ENCODE measurements at places on chromosomes 4 and X.

GRCh38 chrX:150663073-150663472, 30.1 kb upstream of the MTMR1 start:
- no peak for DNase-seq

GRCh38 chr4:104507112-104507511, 12.4 kb upstream of the CXXC4 start:
- DNase-seq, result no peak

- no peak for DNase-seq
These were observed 11.2 kb upstream of the MID1 start for GRCh38 chrX:10631416-10632145.

- DNase-seq, result no peak
These were observed 178.3 kb downstream of the MAPK10 start for GRCh38 chr4:86181585-86181984.

- no peak for DNase-seq
These were observed 8.8 kb upstream of the TBC1D25 start for GRCh38 chrX:48530736-48531135.

DNA sequence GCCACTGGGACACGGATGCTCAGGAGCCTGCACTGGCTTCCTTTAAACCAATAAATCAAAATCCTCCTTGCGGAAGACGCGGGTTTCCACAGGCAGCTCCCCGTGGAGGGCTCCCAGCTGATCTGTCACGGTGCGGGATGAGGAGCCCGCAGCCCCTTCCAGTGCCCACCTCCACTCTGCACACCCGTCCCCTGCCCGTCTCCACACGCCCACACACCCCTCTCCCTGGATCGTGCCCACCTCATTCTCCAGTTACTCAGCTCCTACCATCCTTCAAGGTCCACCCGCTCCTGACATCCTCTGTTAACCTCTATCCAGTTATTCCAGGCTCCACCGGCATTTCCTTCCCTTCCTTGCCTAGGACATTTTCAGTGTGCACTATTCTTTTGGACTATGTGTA, 895.9 kb downstream of the TRIML1 start:
- DNase-seq, result no peak

- no peak for DNase-seq
These were observed 16.0 kb downstream of the UBA6 start for GRCh38 chr4:67684839-67685531.

DNA sequence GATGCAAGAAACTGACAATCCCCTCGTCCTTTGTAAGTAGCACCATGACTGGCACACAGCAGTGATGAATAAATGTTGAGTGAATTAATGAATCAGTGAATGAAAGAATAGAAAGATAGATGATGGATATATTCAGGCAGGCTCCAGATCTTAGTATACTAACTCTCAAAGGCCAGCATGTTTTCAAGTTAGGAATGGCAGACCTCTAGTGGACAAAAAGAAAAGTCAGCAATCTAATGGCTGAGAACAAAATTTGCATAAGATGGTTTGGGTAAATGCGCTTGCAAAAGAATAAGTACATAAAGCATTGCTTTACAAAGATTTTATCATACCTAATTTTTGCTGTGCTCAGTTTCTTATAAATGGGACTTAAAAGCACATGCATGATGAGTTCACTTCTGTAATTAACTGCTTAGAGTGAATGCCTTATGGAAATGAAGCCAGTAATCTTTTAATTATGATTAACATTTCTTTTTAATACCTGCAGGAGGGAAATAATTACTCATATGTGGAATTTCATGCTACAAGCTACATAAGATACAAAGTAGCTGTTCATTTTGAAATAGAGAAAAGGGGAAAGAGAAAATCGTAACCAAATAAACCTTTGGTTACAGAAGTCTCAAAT, 126.9 kb upstream of the GPRIN3 start:
- DNase-seq, result no peak

DNA sequence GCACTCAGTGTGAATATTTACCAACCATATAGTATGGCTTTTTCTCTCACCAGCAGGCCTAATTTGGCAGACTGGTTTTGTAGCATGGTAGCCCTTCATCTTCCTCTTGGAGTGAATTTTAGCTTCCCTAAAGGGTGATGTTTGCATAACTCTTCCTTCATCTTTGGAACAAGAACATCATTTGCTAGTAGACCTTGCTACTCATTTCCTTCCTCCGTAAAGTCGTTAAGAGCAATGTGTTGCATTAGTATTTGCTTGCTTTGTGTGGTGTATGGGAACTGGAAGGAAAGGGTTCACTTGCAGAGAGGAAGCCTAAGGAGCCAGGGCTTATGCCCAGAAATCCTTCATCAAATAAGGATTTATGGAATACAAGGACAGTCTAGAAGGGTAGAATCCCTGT, 50.2 kb upstream of the PGRMC2 start:
- DNase-seq, result no peak

GRCh38 chr4:53682908-53683307, 91.6 kb upstream of the LNX1 start:
- no peak for DNase-seq

DNA sequence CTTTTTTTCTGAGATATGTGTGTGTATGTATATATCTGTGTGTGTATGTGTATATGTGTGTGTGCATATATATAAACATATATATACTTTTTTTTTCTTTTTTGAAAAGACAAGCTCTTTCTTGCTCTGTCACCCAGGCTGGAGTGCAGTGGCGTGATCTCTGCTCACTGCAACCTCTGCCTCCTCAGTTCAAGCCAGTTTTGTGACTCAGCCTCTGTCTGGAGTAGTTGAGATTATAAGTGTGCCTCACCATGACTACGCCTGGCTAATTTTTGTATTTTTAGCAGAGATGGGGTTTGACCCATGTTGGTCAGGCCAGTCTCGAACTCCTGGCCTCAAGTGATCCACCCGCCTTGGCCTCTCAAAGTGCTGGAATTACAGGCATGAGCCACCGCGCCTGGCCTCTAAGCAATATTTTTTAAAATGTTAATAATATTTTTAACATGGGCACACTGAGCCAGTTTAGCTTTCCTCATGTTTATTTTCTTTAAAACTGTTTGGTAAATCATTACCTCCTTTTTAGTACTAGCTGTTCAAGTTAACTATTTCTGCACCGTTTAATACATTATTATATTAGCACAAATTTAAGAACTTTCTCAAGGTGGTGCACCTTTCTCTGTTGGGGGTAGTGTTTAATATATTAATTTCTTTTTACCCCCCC, 33.3 kb downstream of the BBS12 start:
- DNase-seq, result no peak

GRCh38 chr4:40200875-40201801, 4.3 kb downstream of the RHOH start:
- DNase-seq, result no peak

- no peak for DNase-seq
These were observed 154.3 kb upstream of the GIMD1 start for GRCh38 chr4:106522839-106523238.

GRCh38 chr4:137310593-137311490, 221.5 kb downstream of the PCDH18 start:
- DNase-seq, result no peak

- DNase-seq, result no peak
These were observed 54.0 kb downstream of the SLC9A7 start for GRCh38 chrX:46704767-46705386.

DNA sequence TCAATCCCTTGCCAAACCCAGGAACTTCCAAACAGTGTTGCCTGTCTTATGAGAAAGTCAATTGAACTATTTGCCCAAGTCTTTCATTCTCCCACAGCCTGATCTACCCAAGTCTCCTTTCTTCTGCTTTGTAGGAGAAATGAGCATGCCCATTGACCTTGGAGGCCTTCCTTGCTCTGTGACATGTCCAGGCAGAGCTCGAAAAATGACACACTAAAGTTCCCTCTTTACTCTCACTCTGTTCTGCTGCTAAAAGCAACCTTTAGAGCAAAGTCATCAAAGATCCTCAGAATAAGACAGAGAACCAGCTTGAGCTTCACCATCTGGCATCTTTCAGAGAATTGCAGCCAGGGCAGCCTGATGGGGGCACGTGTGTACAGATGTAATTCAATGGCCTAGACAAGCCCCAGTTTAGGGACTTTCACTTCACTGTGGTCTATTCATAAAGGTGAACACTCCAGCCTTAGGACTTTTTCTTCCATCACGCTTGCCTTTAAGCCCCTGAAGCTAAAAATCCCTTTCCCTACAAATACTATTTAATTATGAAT, 136.4 kb downstream of the AMELX start:
- no peak for DNase-seq

- no peak for DNase-seq
These were observed 13.5 kb downstream of the PAGE4 start for GRCh38 chrX:49842621-49843020.

GRCh38 chr4:11106190-11106589, 322.5 kb downstream of the HS3ST1 start:
- DNase-seq, result no peak

DNA sequence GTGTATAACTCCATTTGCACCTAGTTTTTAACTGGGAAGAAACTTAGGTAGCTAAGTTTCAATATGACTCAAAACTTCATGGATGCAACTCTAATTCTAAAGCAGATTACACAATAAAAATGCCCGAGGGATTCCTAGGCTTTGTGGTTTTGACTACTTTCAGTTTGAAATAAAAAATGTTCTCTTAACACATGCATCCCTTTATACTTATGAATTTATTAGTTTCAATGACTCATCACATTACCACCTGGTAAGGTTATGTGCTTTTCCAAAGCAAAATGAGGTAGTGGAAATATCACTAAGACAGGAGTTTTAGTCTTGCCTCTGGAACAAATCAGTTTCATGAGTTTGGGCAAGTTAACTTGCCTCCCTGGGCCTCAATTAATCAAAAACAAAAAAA, 125.5 kb downstream of the OPHN1 start:
- no peak for DNase-seq

GRCh38 chrX:18348047-18348446, 6.4 kb downstream of the SCML2 start:
- DNase-seq, result no peak

- DNase-seq, result no peak
These were observed 153.2 kb upstream of the PRDX4 start for GRCh38 chrX:23514082-23514481.

DNA sequence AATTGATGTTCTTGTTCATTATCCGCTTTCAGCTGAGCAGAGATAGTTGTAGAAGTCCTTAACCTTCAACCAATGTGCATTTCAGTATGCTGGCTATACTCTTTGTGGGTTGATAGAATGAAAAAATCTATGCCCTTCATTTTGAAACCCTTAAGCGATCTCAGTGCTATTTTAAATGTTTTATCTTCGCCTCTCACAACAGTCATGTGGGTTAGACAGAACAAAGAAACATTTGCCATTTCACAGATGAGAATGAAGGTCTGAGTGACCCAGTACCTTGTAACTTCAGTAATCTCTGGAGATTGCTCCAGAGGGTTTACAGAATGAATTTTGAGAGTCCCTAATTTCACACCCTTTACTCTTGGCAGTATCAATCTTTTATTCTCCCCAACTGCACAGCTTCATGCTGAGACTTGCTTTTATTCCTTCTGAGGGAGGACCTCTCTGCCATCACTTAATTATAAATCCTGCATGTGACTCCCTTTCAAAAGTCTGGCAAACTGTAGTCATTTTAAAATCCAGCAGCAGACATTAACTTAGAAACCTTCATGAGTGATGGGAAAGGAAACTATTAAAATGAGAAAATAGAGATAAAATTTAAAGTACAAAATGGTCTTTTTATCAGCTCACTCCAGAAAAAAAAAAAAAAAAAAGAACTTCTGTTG, 921.5 kb downstream of the RAB28 start:
- DNase-seq, result no peak

DNA sequence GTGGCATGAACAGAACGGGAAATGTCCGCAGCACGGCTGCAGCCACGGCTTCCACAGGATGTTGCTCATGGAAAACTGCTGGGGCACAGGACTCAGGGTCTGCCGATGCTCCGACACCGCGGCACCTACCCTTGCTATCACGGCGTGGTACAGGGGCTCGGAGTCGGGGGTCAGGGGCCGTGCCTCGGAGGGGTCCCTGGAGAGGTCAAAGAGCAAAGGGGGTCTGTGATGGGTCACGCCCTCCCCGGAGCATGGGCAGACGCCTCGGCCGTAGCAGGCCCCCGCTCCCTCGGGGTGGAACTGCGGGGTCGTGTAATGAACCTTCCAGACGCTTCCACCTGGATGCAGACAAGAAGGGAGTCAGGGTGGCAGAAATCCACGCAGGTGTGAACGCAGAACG, 21.8 kb downstream of the ARSD start:
- DNase-seq, result no peak

GRCh38 chrX:39462835-39463234, 634.9 kb downstream of the BCOR start:
- no peak for DNase-seq

DNA sequence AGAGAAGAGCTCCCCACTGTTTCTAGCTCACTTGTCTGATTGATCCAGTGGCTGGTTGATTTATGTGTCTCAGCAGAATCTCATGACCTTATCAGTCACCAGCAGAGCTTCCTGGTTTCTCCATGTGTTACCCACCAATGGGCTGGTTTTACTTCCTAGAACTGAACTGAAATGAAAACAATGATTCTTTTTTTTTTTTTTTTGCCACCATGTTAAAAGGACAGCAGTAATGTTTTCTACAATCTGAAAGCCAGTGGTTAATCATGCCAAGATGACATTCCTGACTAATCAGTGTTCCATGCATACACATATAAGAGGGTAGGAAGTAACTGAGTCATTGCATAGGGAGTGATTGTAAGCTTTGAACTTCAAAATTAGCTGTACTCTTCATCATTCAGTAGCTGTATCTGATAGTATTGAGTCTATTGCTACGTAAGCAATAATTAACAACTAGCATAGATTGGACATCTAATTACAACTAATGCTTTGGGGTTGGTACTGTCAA, 67.7 kb downstream of the SLC4A4 start:
- no peak for DNase-seq

- DNase-seq, result no peak
These were observed 37.2 kb downstream of the HPF1 start for GRCh38 chr4:169720529-169720928.

DNA sequence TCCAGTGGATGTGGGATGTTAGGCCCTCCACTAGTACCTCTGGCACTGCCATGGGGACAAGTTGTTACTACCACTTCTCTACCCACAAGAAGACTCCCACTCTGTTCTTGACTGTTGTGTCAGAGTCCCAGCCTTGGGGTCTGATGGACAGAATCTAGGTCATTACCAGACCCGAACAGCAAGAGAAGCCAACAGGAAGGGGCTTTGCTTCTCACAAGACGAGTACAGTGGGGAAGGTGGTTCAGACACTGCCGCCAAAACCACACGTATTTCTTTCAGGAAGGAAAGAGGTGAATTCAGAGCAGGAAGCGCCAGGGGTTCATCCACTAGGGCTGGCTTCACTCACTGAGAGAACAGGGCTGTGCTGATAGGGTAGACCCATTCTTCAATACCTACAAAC, 161.3 kb upstream of the KIT start:
- DNase-seq, result no peak

- no peak for DNase-seq
These were observed 70.4 kb downstream of the ELOVL6 start for GRCh38 chr4:110128029-110128428.

DNA sequence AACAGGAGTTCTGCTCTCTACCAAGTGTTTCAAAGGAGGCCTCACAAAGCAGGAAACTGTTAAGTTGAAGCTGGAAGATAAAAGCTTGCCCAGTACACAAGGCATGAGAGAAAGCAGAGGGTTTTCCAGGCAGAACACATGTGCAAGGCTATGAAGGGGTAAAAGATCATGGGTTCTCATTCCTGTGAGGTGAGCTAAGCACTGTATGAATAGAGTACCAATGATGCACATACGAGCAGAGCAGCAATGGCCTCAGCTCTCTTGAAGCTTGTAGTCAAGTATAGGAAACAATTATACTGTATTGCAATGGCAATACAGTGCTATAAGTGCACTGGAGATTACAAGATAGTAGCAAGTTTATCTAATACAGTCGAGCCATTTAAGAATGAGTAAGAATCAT, 18.0 kb downstream of the TTC29 start:
- DNase-seq, result no peak

- no peak for DNase-seq
These were observed 85.2 kb downstream of the ANAPC10 start for GRCh38 chr4:145012841-145013240.
